ENCODE measurements at places on chromosomes 3 and 15.

GRCh38 chr3:128278761-128279600 lies 125.7 kb downstream of the EEFSEC start:
- H3K4me1 ChIP-seq, result no peaks in the 10 kb centered on the region
- H3K27ac ChIP-seq, result no peak overlapping the region
- H3K36me3 ChIP-seq, result peaks cover 18% of the 10 kb centered on the region
- no peak for ATAC-seq
- no peak overlapping the region for H3K4me3 ChIP-seq
- H3K27me3 ChIP-seq, result no peaks in the 10 kb centered on the region

DNA sequence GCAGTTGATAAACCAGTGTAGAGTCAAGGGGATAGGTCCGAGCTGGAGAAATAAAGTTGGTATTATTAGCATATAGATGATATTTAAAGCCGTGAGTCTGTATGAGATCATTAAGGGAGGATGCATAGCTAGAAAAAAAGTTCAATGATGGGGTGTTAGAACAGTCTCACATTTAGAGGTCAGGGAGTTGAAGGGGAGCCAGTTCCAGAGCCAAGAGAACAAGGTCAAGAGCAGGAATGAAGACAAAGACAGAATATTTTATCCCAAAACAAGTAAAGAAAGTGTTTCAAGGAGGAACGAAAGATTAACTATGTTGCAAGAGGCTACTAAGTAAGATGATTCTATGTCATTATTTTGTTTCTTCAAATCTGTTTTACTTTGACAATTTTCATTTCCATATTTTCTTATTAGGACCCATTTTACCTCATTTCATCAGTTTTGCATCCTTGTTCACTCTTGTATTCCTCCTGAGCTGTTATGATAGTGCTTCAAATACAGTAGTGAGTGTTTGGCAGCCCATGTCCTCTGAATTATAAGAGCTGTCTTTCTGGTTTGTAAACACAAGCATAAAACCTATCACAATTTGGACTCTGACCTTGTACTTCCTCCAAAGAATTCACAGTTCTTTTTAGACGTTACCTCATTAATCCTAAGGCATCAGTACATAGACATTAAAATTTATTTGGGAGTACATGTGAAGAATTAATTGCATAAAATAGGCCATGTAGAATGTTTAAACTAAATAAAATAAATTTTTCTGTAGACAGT lies 695.7 kb upstream of the NECTIN3 start:
- H3K36me3 ChIP-seq, result no peaks in the 10 kb centered on the region
- H3K27me3 ChIP-seq, result no peaks in the 10 kb centered on the region
- ATAC-seq, result no peak

GRCh38 chr15:83700082-83700481 lies 46.2 kb downstream of the ADAMTSL3 start:
- H3K27me3 ChIP-seq, result no peaks in the 10 kb centered on the region
- H3K4me3 ChIP-seq, result no peak overlapping the region
- H3K36me3 ChIP-seq, result no peaks in the 10 kb centered on the region

GRCh38 chr15:73049564-73050215 lies 2.6 kb upstream of the NEO1 start:
- ATAC-seq, result no peak
- H3K36me3 ChIP-seq, result no peaks in the 10 kb centered on the region
- peaks cover 6% of the 10 kb centered on the region for H3K4me1 ChIP-seq
- no peak overlapping the region for H3K27ac ChIP-seq

GRCh38 chr15:70910958-70911357 lies 18.3 kb downstream of the LRRC49 start:
- no peak overlapping the region for H3K27ac ChIP-seq
- H3K27me3 ChIP-seq, result no peaks in the 10 kb centered on the region
- peaks cover 15% of the 10 kb centered on the region for H3K36me3 ChIP-seq
- no peak for ATAC-seq

- no peak overlapping the region for H3K27ac ChIP-seq
- H3K4me3 ChIP-seq, result no peak overlapping the region
- H3K27me3 ChIP-seq, result peaks cover 29% of the 10 kb centered on the region
- H3K36me3 ChIP-seq, result no peaks in the 10 kb centered on the region
Measured at GRCh38 chr3:100486808-100487207, 5.6 kb upstream of the TMEM45A start.

DNA sequence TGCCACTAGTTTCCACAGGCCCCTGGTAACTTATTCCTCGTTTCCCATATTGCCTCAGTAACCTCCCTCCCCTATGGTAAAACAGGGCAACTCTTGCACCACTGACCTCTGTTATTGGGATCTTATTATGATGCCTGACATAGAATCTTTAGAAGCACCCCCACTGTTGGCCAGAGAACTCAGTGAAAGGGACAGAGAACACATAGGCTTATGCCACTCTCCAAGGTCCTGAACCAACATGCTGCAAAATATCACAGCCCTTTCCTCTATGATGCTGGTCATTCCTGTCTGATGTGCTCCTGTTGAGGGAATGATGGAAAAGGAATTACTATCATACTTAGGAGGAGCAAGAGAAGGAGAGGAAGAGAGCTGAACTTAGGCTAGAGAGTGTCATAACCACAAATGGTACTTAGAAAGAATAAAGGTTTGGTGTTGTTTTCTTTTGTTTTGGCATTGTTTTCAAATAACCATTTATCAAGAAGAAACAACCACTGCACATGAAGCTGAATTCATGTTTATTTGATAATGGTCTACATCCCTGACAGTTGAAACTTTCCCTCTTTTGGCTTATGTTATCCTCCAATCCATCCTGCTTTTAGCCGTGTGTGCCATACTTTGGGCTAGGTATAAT lies 330.2 kb downstream of the EPHB1 start:
- no peak for ATAC-seq
- H3K4me3 ChIP-seq, result no peak overlapping the region
- no peaks in the 10 kb centered on the region for H3K27me3 ChIP-seq
- H3K36me3 ChIP-seq, result no peaks in the 10 kb centered on the region
- H3K4me1 ChIP-seq, result no peaks in the 10 kb centered on the region

- ATAC-seq, result no peak
- no peak overlapping the region for H3K27ac ChIP-seq
- no peaks in the 10 kb centered on the region for H3K27me3 ChIP-seq
- H3K4me3 ChIP-seq, result no peak overlapping the region
- peaks cover 31% of the 10 kb centered on the region for H3K4me1 ChIP-seq
Measured at GRCh38 chr15:57061696-57062095, 143.3 kb downstream of the TCF12 start.

GRCh38 chr15:77519540-77519939 lies 98.9 kb downstream of the HMG20A start:
- H3K4me3 ChIP-seq, result no peak overlapping the region
- H3K27me3 ChIP-seq, result no peaks in the 10 kb centered on the region
- no peaks in the 10 kb centered on the region for H3K4me1 ChIP-seq
- H3K27ac ChIP-seq, result no peak overlapping the region
- no peaks in the 10 kb centered on the region for H3K36me3 ChIP-seq
- no peak for ATAC-seq

DNA sequence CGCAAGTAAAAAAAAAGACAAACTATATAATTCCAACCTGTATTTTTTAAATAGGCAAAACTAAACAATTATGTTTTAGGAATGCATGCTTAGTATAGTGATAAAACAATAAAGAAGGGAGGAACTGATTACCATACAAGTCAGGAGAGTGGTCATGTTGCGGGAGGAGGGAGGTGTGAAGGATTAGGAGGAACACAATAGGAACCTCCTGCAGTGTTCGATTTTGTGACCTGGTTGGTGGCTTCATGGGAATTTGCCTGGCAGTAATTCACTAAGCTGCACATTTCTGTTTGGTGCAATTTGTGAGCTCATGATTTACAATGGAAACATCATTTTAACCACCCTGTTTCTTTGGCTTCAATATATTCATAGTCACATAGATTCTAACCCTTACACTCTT lies 78.3 kb downstream of the TPRA1 start:
- no peak overlapping the region for H3K4me3 ChIP-seq
- no peak overlapping the region for H3K27ac ChIP-seq
- no peaks in the 10 kb centered on the region for H3K36me3 ChIP-seq

DNA sequence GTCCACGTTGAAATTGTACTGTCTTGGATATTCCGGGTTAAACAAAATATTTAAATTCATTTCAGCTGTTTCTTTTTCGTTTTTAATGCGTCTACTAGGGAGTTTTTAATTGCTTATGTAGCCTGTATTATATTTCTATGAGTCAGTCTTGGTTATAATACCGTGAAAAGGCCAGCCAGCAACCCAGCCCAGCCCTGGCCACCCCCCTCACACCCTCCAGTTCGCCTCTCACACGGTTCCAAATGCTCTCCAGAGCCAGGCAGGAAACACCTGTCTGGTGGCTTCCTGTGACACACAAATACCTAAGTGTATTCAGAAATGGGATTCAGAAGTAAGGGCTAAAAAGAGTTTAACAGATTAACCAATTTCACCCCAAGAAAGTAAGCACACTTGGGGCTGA lies 4.4 kb downstream of the SH3BP5 start:
- H3K27ac ChIP-seq, result peak overlapping the region; percentile 79
- H3K36me3 ChIP-seq, result peaks cover 32% of the 10 kb centered on the region
- no peaks in the 10 kb centered on the region for H3K27me3 ChIP-seq
- peaks cover 72% of the 10 kb centered on the region for H3K4me1 ChIP-seq
- peak; percentile 52 for ATAC-seq

GRCh38 chr3:63662500-63662899 lies 10.0 kb downstream of the SNTN start:
- no peak overlapping the region for H3K4me3 ChIP-seq
- ATAC-seq, result no peak
- no peaks in the 10 kb centered on the region for H3K27me3 ChIP-seq
- no peaks in the 10 kb centered on the region for H3K4me1 ChIP-seq

DNA sequence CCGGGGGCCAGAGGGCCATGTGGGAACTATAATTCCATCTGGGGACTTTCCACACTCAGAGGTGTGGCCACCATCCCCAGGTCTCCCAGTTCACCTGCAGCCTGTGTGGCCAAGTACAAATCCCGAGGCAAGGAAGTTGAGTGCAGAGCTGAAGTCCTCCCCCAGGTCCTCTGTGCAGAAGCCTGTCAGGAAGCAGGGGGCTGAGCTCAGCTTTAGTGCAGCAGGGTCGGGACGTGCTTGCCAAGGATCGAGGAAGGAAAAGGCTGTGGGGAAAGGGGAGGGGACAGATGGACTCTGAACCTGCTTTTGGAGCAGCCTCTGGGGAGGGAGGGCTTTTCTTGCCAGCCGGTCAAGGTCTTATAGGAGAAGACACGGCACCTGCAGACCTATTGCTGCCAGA lies 67.7 kb downstream of the CHRNA7 start:
- no peak overlapping the region for H3K27ac ChIP-seq
- no peaks in the 10 kb centered on the region for H3K36me3 ChIP-seq
- ATAC-seq, result no peak
- peaks cover 22% of the 10 kb centered on the region for H3K27me3 ChIP-seq
- H3K4me1 ChIP-seq, result no peaks in the 10 kb centered on the region

DNA sequence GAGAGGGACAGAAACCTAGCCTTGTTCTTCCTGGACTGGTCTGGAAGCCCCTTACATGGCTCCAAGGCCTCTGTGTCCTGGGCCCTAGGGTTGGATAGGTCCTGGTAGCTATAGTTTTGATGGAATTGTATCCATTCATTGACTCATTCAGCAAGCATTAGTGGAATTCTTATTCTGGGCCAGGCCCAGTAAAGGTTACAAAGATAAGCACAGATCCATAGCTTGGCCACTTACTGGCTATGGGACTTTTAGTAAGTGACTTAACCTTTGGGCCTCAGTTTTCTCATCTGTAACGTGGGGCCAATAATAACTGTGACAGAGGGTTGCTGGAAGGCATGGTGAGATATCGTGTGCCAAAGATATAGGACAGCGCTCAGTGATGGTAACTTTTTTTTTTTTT lies 13.6 kb upstream of the DAG1 start:
- no peaks in the 10 kb centered on the region for H3K36me3 ChIP-seq
- no peak overlapping the region for H3K4me3 ChIP-seq
- no peak overlapping the region for H3K27ac ChIP-seq
- H3K4me1 ChIP-seq, result no peaks in the 10 kb centered on the region

- no peaks in the 10 kb centered on the region for H3K27me3 ChIP-seq
- H3K4me3 ChIP-seq, result no peak overlapping the region
- ATAC-seq, result no peak
Measured at GRCh38 chr15:99264125-99264524, 12.8 kb downstream of the LRRC28 start.

- H3K27ac ChIP-seq, result no peak overlapping the region
- H3K27me3 ChIP-seq, result no peaks in the 10 kb centered on the region
- H3K4me3 ChIP-seq, result no peak overlapping the region
- H3K36me3 ChIP-seq, result no peaks in the 10 kb centered on the region
- ATAC-seq, result no peak
Measured at GRCh38 chr15:39059917-39060316, 495.3 kb upstream of the RASGRP1 start.

DNA sequence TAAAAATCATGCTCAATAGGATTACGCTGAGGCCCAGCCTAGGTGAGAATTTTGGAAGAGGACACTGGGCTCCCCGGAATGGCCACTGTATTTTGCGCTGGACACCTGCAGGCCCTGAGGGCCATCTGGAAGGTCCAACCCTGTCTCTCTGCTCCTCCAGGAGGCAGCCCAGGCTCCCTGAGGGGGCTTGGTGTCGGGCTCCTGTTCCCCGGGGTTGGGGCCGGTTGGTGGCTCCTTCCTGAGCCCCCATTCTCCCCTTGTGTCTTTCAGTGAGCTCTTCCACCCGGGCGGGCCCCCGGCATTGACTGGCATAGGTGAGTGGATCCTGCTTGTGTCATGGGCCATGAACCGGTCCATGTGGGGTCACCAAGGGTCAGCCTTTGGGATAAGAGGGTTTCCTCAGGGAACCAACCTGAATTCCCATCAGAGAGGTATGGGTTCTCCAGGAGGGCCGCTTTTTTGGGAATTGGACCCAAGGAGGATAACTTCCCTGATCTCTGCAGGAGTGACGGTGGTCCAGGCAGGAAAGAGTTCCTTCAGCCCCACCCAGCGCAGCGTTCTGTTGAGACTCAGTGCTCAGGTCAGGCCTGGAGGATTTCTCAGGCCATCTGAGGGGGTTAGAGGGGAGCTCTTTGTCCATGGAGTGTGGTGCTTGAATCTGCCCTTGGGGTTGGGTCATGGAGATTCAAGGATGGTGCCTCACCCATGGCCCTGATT lies 187.8 kb downstream of the UBE3A start:
- H3K27ac ChIP-seq, result no peak overlapping the region
- no peak overlapping the region for H3K4me3 ChIP-seq
- no peak for ATAC-seq
- no peaks in the 10 kb centered on the region for H3K36me3 ChIP-seq
- no peaks in the 10 kb centered on the region for H3K27me3 ChIP-seq

GRCh38 chr15:65069779-65070546 lies 2.2 kb upstream of the RASL12 start:
- H3K4me3 ChIP-seq, result no peak overlapping the region
- H3K27ac ChIP-seq, result no peak overlapping the region

DNA sequence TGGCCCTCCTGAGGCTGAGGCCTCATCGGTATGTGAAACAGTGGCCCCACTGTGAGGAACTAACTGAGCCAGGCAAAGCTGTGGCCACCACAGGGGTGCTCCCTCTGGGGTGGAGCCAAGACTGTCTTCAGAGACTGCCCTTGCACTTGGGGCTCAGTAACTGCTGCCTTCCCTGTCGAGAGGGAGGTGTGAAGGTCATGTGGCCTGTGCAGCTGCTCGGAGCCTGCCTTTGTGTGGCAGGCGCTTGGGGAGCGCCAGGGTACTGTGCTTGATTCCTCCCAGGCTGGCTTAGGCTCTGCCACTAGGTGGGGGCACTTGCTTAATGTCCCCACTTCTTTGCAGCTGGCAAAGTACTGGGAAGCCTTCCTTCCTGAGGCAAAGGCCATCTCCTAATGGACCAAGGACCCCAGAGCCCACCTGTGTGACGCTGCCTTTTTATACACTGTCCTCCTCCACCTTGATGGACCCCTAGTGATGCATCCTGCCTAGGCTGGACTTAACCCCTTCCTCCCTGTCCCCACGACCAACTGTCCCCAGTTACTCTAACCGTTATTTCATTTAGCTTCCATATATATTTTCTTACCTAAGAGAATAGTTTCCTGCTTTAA lies 14.2 kb upstream of the SNX22 start:
- H3K4me3 ChIP-seq, result no peak overlapping the region
- peaks cover 54% of the 10 kb centered on the region for H3K36me3 ChIP-seq
- peaks cover 27% of the 10 kb centered on the region for H3K4me1 ChIP-seq
- peak overlapping the region; percentile 81 for H3K27ac ChIP-seq

Measured in stimulated activated memory B cell treated with anti-CD40 and anti-IgM and Interleukin-4, amounts not matched to agents 10 μg/mL and 1 μg/mL and 100 μg/mL, for 72 hours (primary cell).